Stimulated activated CD4-positive, alpha-beta T cell treated with anti-CD3 and anti-CD28 coated beads, TNF-alpha, amount 100 ng/mL, for 1 hour (primary cell): ENCODE measurements at places on chromosomes 3 and 15.

DNA sequence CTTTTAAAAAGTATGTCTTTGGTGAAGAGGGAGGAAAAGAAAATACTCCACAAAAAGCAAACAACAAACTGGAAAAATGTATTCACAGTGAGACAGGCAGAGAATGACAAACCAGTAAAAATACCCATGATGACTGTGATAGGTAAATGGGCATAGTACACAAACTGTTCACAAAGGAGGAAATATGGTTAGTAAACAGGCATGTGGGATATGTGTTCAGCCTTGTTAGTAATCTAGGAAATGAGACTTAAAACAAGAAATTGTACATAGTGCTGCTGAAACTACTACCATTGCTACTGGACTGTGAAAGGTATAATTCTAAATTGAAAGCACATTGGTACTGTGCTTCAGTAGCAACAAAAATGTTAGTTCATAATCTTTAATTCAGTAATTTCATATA, 50.1 kb downstream of the UBE2E2 start:
- no peak for DNase-seq

DNA sequence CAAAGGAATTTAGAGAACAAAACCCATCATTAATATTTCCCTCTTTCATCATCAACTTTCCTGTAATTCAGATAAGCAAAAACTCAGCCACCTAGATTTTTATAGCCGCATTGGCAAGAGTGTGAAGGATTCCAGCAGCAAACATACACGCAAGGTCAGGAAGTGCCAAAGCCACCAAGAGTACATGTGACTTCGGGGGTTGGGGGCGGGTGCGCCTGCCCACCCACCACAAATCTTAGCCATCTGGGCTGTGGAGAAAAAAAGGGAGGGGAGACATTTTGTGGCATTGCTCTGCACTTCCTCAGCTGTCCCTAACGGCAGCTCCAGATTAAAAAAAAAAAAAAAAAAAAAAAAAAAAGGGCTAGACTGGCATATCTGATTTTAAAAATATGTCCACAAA, 148.4 kb downstream of the TNIK start:
- no peak for DNase-seq

DNA sequence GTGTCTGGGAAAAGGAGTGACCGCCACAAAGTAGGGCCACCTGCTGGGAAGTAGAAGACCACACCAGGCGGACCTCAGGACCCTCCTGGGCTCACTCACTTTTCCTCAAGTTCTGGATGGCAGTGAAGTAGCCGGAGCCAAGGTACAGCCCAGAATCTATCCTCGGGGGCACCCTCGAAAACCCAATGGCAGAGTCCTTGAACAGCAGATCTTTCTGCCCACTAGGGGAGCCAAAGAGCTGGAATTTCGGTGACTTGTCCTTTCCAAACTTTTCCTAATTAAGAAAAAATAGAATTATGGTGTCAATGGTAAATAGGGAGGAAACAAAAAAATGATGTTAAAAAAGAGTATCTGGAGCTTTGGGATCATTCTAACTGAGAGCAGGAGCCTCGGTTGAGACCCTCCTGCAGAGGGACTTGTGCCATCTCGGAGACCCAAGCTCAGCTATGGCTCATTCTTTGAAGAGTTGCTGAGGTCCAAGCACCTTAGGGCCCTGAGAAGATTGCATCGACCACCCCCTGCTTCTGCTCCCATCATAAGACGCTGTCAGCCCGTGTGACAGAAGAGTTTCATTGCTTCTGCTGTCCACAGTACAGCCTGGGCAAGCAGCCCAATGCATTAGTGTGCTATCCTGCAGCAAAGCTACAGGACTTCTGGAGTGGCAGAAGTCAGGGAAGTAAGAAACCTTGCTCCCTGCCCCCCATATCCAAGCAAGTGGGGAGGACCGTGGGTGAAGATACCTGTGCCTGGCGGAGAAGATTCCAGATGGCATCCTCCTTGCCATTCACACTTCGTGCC, 14.8 kb downstream of the LTF start:
- no peak for DNase-seq

DNA sequence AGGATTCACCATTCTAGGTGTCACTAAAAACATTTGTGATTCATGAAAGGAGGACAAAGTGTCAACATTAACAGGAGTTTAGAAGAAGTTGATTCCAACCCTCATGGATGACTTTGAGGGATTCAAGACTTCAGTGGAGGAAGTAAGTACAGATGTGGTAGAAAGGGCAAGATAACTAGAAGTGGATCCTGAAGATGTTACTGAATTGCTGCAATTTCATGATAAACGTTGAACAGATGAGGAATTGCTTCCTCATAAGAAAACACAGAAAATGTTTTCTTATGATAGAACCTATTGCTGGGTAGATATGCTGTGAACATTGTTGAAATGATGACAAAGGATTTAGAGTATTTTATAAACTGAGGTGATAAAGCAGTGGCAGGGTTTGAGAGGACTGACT, 23.5 kb upstream of the ATP2C1 start:
- no peak for DNase-seq

DNA sequence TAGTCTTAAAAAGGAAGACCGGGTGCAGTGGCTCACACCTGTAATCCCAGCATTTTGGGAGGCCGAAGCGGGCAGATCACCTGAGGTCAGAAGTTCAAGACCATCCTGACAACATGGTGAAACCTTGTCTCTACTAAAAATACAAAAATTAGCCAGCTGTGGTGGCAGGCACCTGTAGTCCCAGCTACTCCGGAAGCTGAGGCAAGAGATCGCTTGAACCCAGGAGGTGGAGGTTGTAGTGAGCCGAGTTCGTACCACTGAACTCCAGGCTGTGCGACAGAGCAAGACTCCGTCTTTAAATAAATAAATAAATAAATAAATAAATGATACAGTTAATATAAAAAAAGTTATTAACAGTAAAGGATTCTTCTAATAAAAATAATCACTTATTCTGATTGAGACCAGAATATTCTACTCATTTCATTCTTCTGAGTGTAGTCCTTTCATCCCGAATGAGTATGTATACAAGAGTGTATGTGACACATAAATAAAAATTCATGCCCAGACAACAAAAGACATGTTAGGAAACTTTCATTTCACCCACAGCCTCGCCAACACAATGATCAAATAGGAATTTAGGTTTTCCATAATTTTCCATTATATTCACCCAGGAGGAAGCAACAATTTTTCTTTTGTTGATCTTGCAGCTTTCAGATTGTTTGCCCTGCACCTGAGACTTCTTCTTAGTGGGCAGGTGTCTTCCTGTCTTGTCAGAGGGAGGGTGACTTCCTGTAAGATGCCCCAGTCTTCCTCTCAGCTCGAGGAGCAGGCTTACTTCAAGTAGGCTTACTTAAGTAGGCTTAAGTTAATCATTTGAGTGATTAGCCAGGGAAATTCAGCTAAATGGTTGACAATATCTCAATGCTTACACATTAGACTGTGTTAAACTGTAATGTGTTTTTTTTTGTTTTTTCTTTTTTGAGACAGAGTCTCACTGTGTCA, 7.8 kb upstream of the NUP210 start:
- no peak for DNase-seq

DNA sequence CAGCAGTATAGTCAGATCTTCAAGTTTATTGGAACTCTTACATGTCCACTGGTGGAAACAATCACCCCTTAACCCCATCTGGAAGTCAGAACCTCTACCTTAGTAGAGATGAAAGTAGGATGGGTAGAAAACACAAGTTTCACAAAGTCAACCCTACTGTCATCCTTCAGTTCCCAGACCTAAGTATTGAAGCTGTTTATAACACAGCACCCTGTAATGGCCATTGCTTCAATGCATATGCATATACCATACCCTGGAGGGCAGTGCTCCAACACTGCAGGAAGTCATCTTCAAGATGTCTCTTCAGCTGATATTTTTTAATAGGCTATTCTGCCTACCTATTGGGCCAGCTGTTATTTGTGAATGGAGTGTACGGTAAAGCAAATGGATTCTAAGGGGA, 241.3 kb downstream of the UBE2E2 start:
- DNase-seq, result no peak

GRCh38 chr15:37682304-37682703, 252.1 kb upstream of the TMCO5A start:
- no peak for DNase-seq

DNA sequence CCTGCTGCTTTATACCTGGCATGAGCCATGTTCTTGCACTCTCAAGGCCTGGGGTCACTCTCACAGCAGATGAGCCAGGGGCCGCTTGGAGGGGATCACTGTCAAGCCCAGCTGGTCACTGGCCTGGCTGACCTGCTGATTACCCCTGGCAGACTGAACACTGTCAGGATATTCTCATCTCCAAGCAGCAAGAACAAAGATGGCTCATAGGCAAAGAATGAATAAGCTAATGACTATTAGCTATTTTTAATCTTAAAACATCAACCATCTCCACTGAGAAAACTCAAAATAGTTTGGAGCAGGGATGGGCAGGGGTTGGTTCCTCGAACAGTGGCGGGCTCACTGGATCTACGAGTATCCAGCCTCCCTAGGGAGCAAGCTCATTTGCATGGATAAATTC, 64.4 kb upstream of the ACAN start:
- DNase-seq, result no peak

GRCh38 chr3:14925729-14926591, 21.4 kb upstream of the NR2C2 start:
- DNase-seq, result no peak

DNA sequence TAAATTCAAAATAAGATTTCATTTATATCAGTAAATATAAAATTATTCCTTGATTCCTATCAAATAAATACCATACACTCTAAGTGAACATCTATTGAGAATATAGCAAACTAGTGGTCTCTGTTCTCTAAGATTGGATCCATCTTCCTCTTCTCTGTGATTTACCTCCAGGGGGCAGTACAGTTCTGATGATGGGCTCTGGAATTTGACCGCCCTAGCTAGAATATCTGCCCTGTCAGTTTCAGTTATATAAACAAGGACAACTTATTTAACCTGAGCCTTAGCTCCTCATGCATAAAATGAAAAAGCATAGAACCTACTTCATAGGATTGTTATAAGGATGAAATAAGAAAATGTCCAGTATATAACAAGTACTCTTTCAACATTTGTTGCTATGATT, 171.1 kb upstream of the CCDC54 start:
- DNase-seq, result no peak

- no peak for DNase-seq
These were observed 469.9 kb upstream of the CBLB start for GRCh38 chr3:106338582-106339214.

DNA sequence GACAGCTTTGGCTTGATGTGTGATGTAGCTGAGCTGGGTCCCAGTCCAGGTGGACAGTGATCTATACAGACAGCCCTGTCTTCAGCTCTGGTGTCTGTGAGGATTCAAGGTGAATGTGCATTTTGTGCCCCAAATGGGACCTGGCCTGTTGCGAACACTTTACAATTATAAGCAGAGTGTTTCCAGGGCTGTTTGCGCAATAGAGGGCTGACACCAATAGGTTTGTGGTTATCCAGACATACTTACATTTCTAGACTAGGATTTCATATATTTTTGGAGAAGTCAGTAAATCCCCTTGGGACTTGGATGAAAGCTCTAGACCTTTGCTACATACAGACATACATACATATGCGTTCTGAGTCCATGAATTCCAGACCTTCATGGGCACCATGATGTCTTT, 4.2 kb upstream of the TATDN2 start:
- no peak for DNase-seq

DNA sequence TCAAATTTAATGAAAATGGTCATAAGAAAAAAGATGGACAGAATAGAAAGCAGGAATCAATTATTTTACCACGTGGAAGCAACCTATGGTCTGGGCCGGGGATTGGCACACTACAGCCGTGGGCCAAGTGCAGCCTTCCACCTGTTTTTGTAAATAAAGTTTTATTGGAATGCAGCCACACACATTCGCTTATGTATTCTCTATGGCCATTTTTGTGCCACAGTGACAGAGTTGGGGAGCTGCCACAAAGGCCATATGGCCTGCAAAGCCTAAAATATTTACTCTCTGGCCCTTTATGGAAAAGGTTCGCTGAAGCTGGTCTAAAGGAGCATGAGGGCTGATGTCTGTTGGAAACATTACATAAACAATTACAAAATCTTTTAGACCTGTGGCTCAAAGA, 144.8 kb downstream of the TMCO5A start:
- no peak for DNase-seq

GRCh38 chr3:7209098-7209497, 348.2 kb downstream of the GRM7 start:
- no peak for DNase-seq

DNA sequence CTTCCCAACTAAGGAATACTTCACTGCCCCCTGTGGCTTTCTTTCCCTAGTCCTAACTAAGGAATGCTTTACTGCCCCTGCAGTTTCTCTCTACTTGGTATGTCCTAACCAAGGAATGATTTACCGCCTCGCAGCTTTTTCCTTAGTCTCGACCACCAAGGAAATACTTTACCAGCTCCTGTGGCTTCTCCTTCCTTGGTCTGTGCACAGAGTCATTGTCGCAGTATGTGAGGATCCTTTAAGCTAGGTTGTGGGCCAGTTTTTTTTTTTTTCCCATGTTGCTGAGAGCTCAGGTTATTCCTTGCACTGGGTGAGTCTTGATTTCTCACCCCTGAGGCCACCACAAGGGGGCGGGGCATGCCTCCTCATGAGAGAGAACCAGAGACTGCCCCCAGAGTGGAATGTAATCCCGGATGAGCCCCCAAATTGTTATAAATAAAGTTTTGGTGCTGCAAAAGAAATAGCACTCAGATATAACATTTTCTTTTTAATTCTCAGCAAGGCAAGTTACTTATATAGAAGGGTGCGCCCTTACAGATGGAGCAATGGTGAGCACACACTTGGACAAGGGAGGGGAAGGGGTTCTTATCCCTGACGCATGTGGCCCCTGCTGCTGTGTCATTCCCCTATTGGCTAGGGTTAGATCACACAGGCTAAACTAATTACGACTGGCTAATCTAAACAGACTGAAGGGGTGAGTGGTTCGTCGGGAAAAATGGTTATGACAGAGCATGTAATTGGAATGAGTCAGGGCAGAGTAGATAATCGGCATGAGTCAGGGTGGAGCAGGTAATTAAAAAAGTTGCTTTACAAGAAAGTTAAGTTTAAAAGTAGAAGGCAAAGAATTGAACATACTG, 27.0 kb downstream of the NDUFB4 start:
- no peak for DNase-seq

GRCh38 chr3:189233225-189233858, 61.6 kb downstream of the TPRG1 start:
- DNase-seq, result no peak

- no peak for DNase-seq
These were observed 185.8 kb upstream of the DCBLD2 start for GRCh38 chr3:99087277-99087676.
